ENCODE measurements at places on chromosomes 11 and 22. TPM values are rescaled to one million over a fixed set of nuclear protein-coding genes. Genes with fewer than 3 reads are reported as not detected.

OR8B8 gene
- not detected for polyA plus RNA-seq

OR51F2 gene
- polyA plus RNA-seq, result not detected

SEZ6L gene
- polyA plus RNA-seq, result not detected

P4HA3 gene
- polyA plus RNA-seq, result 0.67 TPM

CSRP3 gene
- polyA plus RNA-seq, result 1.7 TPM

APOBEC3F gene
- polyA plus RNA-seq, result 0.94 TPM

PHF21B gene
- 0.01 TPM for polyA plus RNA-seq

NARS2 gene
- 10.2 TPM for polyA plus RNA-seq

DDI1 gene
- polyA plus RNA-seq, result not detected

SMTNL1 gene
- polyA plus RNA-seq, result not detected

CABP4 gene
- 1.5 TPM for polyA plus RNA-seq

SCN4B gene
- 4.0 TPM for polyA plus RNA-seq

SMIM38 gene
- 0.09 TPM for polyA plus RNA-seq

OR52N4 gene
- not detected for polyA plus RNA-seq

OR52E8 gene
- polyA plus RNA-seq, result not detected

SULT4A1 gene
- polyA plus RNA-seq, result 0.31 TPM

FIBIN gene
- 6.0 TPM for polyA plus RNA-seq

OSBP2 gene
- polyA plus RNA-seq, result 0.58 TPM

MUC6 gene
- polyA plus RNA-seq, result not detected

OR8G1 gene
- not detected for polyA plus RNA-seq

RAD9A gene
- 10.2 TPM for polyA plus RNA-seq

TMA7B gene
- not detected for polyA plus RNA-seq

NLRP10 gene
- not detected for polyA plus RNA-seq

C11orf65 gene
- 0.33 TPM for polyA plus RNA-seq

TRIM29 gene
- polyA plus RNA-seq, result 1.8 TPM

SLC2A11 gene
- 6.2 TPM for polyA plus RNA-seq

TMEM126A gene
- polyA plus RNA-seq, result 25.9 TPM

F2 gene
- not detected for polyA plus RNA-seq

SMC1B gene
- polyA plus RNA-seq, result not detected

TTLL1 gene
- polyA plus RNA-seq, result 2.9 TPM

ENTHD1 gene
- not detected for polyA plus RNA-seq

TRIM6 gene
- 2.9 TPM for polyA plus RNA-seq

ZNF214 gene
- 0.90 TPM for polyA plus RNA-seq

IL17REL gene
- 0.11 TPM for polyA plus RNA-seq

P2RY6 gene
- 0.63 TPM for polyA plus RNA-seq

MS4A3 gene
- 0.07 TPM for polyA plus RNA-seq

KIAA1671 gene
- polyA plus RNA-seq, result 5.5 TPM

APOL1 gene
- polyA plus RNA-seq, result 37.2 TPM

CELSR1 gene
- 1.2 TPM for polyA plus RNA-seq

SCGB1D2 gene
- polyA plus RNA-seq, result not detected

OR51A2 gene
- polyA plus RNA-seq, result not detected

ASCL2 gene
- 0.19 TPM for polyA plus RNA-seq

BTBD18 gene
- polyA plus RNA-seq, result not detected

SHISAL1 gene
- 0.30 TPM for polyA plus RNA-seq

GDPD4 gene
- polyA plus RNA-seq, result not detected

TSKU gene
- polyA plus RNA-seq, result 129 TPM

AKIP1 gene
- polyA plus RNA-seq, result 33.3 TPM

PAMR1 gene
- polyA plus RNA-seq, result 0.89 TPM

ZNF280B gene
- 0.15 TPM for polyA plus RNA-seq

FXYD2 gene
- 379 TPM for polyA plus RNA-seq

CNTF gene
- 0.16 TPM for polyA plus RNA-seq

NXPE1 gene
- not detected for polyA plus RNA-seq

ST14 gene
- polyA plus RNA-seq, result 38.4 TPM

TMEM86A gene
- 2.5 TPM for polyA plus RNA-seq

ARHGEF17 gene
- polyA plus RNA-seq, result 31.2 TPM

CARD10 gene
- polyA plus RNA-seq, result 20.0 TPM

SYT7 gene
- 6.9 TPM for polyA plus RNA-seq

All from adipose tissue (tissue), 3 donors.